H1 (cell line): ENCODE measurements at places on chromosomes 7 and 10.

DNA sequence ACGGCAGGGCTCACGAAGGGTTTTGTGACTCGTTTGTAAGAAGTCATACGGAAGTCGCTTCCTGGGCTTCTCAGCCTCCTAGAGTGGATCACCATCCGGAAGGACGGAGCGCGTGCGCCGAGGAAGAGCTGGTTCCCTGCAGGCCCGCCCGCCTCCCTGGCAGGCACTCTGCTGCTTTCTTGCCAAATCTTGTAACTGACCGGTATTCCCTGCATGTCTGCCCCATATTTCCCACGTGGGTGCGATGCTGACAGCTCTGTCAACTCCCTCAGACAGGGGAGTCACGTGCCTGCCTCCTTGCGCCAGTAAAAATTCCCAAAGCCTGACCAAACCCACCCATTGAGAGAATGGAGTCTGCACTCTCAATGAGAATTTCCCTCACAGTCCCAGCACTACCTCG is 12.7 kb downstream of the SHH start:
- DNase-seq = no peak

- no peak for DNase-seq
These were observed 12.3 kb downstream of the GOLGA7B start for GRCh38 chr10:97861924-97862323.

DNA sequence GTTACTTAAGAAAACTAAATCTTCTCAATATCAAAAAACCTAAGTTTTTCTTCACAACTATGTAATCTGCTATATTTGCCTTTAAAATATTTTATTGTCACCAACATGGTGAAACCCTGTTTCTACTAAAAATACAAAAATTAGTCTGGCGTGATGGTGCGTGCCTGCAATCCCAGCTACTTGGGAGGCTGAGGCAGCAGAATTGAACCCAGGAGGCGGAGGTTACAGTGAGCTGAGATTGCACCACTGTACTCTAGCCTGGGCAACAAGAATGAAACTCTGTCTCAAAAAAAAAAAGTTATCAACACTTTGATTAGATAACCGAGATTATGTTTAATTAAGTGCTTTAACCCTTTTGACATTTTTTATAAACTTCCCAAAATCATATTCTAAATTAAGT is 28.3 kb upstream of the CLDN4 start:
- DNase-seq = no peak

GRCh38 chr7:6520163-6520981 is 30.9 kb downstream of the GRID2IP start:
- DNase-seq = no peak

DNA sequence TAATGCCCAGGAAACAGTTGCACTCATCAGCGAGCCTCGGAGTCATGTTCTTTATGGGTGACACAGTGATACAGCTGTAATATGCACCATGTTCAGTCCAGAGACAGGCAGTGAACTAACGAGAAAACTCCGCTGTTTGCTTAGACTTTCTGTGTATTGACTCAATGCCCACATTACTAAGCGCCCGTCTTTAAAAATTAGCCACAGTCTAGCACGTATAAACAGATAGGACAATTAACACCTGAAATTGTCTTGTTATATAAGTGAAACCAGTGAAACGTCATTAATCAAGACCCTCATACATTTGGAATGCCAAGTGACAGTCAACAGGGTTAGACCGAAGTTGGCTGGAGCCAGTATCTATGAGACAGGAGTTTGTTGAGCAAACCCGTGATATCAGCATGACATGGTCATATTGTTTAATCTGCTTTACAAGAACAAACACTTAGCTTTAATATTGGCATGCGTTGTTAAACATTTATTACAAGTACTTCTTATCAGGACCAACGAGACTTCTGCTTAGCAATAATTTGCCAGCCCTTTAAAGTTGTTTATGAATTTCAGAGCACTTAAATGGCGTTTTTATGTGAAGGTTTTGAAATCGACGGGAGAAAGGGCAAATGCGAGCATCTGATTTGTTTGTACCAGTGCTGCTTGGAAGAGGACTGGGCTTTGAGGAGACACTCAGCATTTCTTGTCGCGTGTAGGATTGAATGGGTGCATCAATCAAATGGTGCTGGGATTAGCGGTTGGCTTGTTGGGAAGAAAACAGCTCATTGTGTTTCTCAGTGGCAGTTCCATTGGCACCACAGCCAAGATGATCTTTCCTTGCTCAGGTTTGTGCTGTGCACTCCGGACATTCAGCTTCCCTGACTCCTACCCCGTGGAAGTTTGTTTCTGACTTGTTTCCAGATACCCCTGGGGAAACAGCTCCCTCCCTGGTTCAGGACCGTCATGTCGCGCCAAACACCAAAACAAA is 56.3 kb downstream of the CAMK1D start:
- no peak for DNase-seq

GRCh38 chr7:128738570-128739047 is 550 bp upstream of the CALU start:
- no peak for DNase-seq

- no peak for DNase-seq
These were observed 16.5 kb downstream of the CNOT4 start for GRCh38 chr7:135493362-135493761.

DNA sequence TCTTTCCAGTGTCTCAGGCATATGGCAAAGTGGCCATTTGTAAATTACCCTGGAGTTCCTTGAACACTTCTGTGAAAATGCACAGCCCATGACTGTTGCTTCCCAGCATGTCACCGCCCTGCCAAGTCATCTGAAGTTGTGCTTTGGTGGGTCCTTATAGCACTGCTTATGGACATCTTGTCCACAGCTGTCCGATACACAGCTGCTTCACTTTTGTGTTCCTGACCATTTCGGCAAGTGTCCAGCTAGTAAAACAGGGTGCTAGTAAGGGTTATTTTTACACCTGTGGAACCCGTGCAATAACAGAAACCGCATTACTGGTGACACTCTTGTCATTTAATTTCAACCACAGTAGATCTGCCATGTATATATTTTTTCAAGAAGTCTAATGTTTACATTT is 29.7 kb downstream of the PIP4K2A start:
- no peak for DNase-seq

DNA sequence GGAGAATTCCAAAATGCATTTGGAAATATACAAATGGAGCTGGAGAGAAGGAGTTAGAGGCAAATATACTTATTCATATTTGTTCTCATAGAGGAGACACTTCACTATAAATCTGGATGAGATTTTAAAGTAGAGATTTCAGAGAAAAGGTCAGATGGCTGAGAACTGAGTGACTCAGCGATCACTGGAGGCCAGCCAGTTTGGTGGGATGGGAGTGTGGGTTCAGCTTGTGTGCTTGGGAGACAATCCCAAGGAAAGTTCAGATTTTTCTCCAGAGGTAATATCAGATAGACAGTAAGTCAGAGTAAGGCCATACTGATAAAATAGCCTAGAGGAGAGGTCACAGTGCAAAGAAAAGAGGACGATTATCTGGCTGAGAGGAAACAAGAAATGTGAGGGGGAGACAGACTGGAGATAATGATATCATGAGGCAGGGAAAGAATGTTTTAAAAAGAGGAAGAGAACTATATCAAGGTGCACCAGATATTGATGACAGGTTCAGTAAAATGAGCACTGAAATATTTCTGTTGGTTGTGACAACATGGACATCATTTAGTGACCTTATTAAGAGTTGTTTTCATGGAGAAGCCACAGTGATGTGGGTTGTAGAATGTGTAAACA is 67.0 kb downstream of the MDFIC start:
- no peak for DNase-seq

GRCh38 chr7:134651991-134652390 is 5.3 kb downstream of the BPGM start:
- DNase-seq = no peak

- no peak for DNase-seq
These were observed 4.4 kb upstream of the BICC1 start for GRCh38 chr10:58508316-58508715.

DNA sequence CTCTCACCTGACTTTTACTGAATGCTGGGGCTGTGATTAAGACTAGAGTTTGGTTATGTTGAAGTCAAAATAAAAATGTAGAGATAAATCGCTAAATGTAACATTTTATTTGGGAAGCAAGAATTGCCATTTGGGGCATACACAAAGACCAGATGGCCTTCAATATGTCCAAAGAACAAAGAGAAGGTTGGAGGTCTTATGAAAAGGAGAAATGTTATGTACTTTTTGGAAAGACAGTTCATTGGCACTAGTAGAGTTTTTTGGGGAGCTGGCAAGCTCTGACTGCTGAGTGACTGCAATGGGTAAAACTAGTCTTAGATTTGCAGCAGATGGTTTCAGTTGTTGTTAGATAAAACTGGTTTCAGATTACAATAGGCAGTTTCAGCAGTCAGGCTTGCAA is 35.6 kb upstream of the GALNT17 start:
- no peak for DNase-seq

DNA sequence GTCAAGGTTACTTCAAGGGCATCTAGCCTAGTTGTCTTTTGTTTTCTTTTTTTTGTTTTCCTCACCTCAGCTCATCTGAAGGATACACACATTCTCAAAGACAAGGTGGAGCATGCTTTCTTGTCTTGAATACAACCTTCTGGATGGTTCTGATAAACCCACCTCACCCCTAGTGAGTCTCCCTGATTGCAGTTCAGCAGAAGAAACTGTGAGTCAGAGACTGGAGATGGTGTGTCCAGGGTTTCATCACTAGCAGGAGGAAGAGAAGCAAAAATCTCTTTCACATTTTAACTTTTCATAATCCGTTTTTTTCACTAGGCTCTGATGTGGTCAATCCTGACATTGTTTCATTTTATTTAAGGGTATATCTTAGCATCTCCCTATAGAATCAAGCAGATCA is 143.0 kb upstream of the NRBF2 start:
- DNase-seq = no peak

GRCh38 chr10:78870458-78870857 is 198.3 kb upstream of the ZMIZ1 start:
- no peak for DNase-seq

- DNase-seq = no peak
These were observed 529.8 kb upstream of the C7orf33 start for GRCh38 chr7:148060724-148061123.

DNA sequence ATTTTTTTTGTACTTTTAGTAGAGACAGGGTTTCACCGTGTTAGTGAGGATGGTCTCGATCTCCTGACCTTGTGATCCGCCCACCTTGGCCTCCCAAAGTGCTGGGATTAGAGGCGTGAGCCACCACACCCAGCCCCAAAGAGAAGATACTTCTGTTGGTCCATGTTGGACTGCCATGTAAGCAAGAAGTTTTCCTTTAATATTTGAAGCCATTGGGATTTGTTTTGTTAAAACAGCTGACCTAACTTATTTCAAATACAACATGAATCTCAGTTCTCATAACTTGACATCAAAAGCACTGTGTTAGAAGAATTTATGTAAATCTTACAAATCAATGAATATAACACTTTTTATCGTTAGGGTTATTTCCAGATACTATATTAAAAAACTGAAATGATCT is 302.4 kb downstream of the SDHAF3 start:
- no peak for DNase-seq

GRCh38 chr10:1020460-1020859 is 5.2 kb downstream of the IDI2 start:
- DNase-seq = no peak

DNA sequence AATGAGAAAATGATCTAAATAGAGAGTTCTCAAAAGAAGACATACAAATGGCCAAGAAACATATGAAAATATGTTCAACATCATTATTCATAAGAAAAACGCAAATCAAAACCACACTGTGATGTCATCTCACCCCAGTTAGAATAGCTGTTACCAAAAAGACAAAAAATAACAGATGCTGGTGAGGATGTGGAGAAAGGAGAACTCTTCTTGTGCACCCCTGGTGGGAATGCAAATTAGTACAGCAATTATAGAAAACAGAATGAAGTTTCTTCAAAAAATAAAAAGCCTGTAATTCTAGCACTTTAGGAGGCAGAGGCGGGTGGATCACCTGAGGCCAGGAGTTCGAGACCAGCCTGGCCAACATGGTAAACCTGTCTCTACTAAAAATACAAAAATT is 199.3 kb downstream of the PARD3 start:
- DNase-seq = no peak
